ENCODE measurements at places on chromosomes 4 and X.

GRCh38 chr4:126268106-126268505, 953.4 kb downstream of the FAT4 start:
- no peak for DNase-seq

- DNase-seq, result no peak
Measured at GRCh38 chr4:183413234-183414200, 30.9 kb upstream of the CDKN2AIP start.

DNA sequence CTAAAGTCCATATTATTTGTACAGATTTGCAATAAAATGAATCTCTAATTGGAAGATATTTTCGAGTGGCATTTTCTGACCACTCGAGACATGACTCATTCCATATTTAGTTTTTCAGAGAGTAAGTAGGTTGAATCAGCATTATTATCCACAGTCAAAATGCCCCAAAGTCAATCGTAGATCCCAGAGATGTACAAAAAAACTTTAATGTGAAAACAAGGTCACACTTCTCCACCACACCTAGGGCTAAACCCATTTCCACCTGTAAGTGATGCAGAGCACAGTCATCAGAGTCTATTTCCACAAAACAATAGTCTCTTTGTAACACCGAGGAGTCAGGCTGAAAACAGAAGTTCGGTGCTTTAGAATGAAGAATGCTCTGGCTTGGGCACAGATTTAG, 117.1 kb upstream of the TENM3 start:
- DNase-seq, result no peak

GRCh38 chr4:139725236-139725635, 59.6 kb downstream of the MGST2 start:
- DNase-seq, result no peak

DNA sequence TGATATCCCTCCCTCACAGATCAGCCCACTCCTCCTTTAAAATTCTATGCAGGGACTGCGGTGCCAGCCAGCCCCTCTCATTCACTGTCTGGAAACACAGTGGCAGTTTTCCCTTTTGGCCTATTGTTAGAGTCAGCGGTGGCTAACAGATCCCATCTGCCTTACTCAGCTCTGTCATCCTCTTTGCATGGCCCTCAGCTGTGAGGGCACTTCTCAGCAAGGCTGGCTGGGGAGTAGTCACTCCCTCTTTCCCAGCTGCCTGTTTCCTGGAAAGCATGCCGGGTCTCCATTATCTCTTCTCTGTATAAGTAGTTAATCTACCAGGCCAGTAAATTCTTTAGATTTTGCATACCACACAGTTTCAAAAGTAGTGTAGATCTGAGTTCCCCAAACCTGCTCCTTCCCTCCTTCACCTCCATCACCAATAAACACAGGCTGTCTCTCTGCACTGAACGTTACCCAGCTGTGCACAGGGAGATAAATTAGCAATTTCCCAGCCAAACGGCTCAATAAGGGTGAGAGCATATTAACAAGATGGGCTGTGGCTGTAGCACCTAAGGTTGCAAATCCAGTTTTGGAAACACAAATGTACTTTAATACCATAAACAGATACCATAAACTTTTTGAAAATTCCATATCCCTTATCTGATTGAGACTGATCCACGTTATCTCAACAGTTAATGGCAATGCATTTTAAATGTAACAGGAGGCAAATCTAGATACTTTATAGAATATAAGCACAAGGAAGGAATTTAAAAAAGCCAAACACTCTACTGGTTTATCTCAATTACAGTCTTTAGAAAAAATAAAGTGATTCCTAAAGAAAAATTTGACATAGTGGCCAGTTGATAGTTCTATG, 229.3 kb downstream of the ANKRD50 start:
- DNase-seq, result no peak

GRCh38 chrX:153647461-153648357, 706 bp downstream of the DUSP9 start:
- DNase-seq, result peak; percentile 8
